ENCODE measurements at places on chromosomes 3 and 15.

GRCh38 chr3:37625690-37626360, 235.9 kb upstream of the CTDSPL start:
- no peak for DNase-seq

GRCh38 chr3:155963570-155963969, 93.1 kb downstream of the GMPS start:
- no peak for DNase-seq

DNA sequence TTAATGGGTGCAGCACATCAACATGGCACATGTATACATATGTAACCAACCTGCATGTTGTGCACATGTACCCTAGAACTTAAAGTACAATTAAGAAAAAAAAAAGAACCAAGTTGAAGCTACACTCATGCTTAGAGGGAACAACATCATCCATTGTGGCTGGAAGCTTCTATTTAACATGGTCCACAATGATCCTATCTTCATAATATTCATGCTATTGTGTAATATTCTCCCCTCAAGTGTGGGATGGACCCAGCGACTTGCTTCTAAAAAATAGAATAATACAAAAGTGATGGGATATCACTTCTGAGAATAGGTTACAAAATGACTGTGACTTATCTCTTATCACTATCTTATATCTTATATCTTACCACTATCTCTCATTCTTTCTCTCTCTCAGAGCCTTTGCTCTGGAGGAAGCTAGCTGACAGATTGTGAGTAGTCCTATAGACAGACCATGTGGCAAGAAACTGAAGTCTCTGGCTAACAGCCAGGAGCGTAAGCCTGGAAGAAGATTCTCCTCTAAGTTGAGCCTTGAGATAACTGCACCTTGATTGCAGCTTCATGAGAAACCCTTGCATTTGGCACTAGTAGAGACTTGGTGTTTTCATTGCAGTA, 198.5 kb upstream of the MRPL3 start:
- no peak for DNase-seq

DNA sequence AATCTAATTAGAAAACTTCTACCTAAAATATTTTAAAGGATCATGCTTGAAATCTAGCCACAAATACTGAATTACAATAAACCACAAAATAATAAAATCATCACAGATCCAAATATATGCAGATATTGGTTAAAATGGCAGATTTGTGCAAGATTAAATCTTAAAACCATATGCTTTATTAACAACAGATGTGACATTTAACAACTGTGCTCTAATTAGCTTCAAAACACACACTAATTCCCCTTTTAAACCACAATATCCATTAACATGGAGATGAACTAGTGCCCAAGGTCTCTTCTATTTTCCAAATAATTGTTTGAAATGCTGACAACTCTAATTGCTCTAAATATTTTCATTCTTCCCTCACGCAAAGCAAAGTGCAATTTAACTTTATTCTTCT, 1530.3 kb downstream of the SI start:
- DNase-seq, result no peak

- DNase-seq, result no peak
These were observed 6.5 kb upstream of the DNAJB8 start for GRCh38 chr3:128473180-128473519.

GRCh38 chr3:25044762-25045710, 383.0 kb upstream of the RARB start:
- no peak for DNase-seq

- no peak for DNase-seq
These were observed 287.8 kb upstream of the MCTP2 start for GRCh38 chr15:93943586-93943985.

Measured in NAMALWA (cell line).